Activated naive CD8-positive, alpha-beta T cell treated with anti-CD3 and anti-CD28 coated beads for 36 hours (primary cell): ENCODE measurements at places on chromosomes 5 and 9.

DNA sequence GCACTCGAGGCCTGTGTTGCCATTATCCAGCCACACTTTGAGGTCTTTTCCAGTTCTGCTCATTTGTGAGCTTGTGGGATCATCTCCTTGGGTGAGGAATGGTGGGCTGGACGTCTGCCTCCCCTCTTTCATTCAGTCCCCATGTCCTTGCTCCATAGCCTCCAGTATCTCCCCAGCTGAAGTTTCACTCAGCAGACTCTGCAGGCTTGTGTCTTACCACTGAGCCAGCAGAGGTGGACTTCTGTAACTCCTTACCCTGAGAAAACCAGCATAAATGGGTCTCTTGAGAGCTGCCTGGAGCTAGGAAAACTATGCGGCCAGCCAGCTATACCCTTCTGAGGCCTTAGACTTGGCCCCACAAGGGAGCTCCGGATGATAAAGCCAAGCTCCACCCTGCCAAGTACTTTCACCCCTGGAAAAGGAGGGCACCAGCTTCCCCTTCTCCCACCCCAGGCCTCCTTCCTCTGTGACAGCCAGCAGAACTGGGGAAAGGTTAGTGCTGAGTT is 12.2 kb downstream of the IRF1 start:
- no peak for DNase-seq

DNA sequence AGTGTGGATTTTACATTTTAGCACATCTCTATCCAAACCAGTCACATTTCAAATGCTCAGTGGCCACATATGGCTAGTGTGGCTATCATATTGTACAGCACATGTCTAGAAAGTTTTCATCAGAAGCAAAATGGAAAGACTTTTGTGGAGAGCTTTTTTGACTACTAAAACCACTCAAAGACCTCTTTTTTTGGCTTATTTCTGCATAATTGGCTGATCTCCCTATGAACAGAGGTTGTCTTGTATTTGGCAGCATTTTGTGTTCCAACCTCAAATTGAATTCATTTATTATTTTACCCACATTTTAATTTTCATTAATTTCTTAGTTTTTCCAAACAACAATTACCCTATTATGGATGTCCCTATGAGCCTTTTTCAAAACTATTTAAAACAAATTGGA is 395.7 kb downstream of the TLE1 start:
- no peak for DNase-seq

DNA sequence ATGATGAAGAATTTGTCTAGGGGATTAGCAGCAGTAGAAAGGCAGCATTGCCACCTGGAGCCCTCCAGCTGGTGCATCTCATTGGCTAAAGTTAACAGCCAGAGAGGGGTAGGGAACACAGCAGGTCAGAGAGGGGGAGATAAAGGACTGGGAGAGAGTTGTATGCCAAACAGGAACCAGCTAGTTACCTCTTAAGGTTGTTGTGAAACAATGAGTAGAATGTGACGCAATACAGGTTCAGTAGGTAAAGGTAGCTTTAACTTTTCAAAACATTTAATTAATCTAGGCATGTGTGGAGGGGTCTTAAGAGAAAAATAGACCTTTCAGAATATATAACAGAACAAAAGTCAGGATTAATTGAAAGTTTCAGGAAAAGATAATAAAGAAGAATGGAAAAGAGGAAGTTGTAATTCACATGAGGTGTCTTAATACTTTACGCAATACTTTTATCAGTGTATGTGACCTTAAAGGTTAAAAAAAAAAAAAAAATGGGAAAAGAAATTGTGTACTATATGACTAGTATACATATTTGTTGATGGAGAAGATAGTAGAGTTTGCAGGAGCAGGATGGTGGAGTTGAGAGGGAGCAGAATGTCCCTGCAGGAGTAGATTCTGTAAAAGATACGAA is 14.3 kb downstream of the FBXO38 start:
- no peak for DNase-seq

DNA sequence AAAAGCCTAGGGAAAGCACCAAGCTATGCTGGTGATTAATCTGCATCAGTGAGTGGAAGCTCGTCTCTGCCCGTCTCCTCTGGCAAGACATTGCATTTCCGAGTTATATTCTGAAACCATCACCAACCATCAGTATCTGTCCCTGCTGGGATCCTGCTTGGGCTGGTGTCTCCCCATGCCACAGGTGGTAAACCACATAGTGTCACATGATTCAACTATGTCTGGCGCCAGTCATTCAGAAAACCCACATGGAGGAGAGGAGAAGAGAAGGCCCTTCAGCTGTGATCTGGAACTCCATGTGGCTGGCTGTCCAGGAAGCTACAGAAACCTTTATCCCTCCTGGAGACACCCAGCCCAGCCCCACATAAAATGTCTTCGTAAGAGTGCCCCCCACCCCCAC is 4.8 kb downstream of the IL9 start:
- DNase-seq: peak; percentile 36

GRCh38 chr9:2303056-2303455 is 287.9 kb downstream of the SMARCA2 start:
- no peak for DNase-seq

DNA sequence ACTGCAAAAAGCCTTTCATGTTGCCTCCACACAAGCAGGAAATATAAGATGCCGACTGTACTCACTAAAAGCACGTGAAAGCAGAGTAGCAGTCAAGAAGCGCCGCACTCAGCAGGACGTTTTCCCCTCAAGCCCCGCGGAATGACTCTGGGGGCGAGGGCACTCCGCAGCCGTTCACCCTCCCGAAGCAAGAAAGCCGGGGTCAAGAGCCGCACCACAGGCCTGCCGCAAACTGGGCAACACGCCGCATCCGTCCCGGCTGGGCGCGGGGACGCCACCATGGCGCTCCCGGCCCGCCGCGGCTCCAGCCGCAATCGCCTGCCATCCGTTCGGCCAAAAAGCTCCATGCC is 364 bp downstream of the RPS6 start:
- no peak for DNase-seq

GRCh38 chr9:107222020-107222522 is 61.0 kb upstream of the RAD23B start:
- no peak for DNase-seq

GRCh38 chr9:125329978-125330377 is 68.4 kb downstream of the GAPVD1 start:
- DNase-seq: no peak
